Stimulated activated CD4-positive, alpha-beta T cell treated with anti-CD3 and anti-CD28 coated beads, Interleukin-4, amount 100 ng/mL, for 48 hours (primary cell): ENCODE measurements at places on chromosomes 4 and X.

DNA sequence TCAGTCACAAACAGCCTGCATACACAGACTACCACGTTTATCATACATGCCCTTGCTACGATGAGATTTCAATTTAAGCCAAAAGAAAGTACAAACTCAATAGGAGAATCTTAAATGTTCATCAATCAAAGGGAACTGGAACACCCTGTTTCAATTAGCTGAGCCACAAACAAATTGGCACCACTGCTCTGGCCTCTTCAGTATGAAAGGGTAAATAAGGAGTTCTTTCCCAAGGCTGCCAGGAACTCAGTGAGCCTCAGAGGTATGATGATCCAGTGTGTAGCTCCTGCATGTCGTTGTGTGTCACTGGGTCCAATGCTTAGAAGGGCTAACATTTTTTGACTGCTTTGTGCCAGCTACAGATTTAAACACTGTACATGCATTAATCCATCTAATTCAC, 5.4 kb downstream of the RNF150 start:
- no peak for DNase-seq

- no peak for DNase-seq
Observed at GRCh38 chrX:19195243-19195610, 73.0 kb upstream of the ADGRG2 start.

DNA sequence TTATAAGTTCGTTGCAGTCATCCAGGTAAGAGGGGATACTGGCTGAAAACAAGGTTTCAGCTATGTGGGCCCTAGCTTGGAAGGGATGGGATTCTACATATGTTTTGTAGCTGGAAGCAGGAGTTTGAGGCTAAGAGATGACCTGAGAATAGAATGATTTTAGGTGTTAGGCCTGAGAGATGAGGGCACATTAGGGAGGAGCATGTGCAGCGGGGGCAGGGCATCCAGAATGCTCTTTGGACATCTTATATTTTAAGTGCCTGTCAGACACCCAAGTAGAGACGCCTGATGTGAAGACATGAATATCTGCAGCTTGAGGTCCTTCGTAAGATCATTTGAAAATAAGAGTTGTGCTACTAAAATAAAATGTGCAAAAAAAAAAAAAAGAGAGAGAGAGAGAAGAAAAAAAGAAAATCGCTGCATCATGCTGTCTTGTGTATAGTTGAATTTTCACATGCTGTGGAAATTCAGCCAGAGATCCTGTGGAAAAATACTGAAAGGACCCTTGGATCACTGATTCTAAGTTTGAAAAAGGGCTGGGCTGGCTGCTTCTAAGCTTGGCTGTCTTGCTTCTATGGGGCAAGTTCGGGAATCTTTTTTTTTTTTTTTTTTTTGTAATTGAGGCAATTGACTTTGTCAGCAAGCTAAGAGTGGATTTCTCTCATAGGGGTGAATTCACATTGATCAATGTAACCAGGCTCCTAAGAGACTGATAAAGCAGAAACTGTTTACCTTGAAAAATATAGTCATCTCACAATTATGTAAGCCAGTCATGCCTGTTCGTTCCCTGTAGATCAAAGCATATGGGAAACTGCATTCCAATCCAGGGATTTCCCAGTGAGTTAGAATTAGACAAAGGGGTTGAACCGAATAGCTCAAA, 341.0 kb upstream of the GATB start:
- no peak for DNase-seq

GRCh38 chrX:3567686-3568085, 145.8 kb downstream of the PRKX start:
- DNase-seq = no peak

GRCh38 chrX:32496671-32497070, 714.7 kb downstream of the DMD start:
- no peak for DNase-seq

GRCh38 chr4:181896614-181897013, 346.6 kb upstream of the TENM3 start:
- no peak for DNase-seq

DNA sequence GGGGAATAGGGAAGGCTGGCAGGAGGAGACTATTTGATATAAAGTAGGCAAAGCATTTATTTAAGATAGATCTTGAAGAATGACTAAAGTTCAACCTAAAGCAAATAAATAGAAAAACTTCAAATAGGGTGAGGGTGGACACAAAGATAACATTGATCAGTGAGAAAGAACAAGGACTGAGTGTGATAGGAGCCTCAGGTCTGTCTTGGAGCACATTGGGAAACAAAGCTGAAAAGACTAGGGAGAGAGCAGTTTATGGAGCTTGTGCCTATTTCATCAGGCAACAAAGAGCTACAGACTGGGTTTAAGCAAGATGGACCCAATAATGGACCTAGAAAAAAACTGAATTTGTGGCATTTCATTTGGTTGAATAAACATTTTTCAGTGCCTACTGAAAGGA, 425.6 kb downstream of the SMARCA1 start:
- no peak for DNase-seq

- no peak for DNase-seq
Observed at GRCh38 chrX:16143968-16144367, 20.6 kb downstream of the GRPR start.

DNA sequence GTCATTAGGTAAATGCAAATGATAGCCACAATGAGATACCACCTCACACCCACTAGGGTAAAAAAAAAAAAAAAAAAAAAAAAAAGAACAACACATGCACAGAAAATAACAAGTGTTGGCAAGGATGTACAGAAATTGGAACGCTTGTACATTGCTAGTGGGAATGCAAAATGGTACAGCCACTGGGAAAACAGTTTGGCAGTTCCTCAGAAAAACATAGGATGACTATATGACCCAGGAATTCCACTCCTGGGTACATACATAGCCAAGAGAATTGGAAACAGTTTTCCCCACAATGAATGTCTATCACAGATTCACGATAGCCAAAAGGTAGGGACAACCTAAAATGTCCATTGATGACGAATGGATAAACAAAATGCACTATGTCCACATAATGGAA, 161.3 kb upstream of the MAMLD1 start:
- DNase-seq = no peak
